ENCODE measurements at places on chromosomes 4 and X.

DNA sequence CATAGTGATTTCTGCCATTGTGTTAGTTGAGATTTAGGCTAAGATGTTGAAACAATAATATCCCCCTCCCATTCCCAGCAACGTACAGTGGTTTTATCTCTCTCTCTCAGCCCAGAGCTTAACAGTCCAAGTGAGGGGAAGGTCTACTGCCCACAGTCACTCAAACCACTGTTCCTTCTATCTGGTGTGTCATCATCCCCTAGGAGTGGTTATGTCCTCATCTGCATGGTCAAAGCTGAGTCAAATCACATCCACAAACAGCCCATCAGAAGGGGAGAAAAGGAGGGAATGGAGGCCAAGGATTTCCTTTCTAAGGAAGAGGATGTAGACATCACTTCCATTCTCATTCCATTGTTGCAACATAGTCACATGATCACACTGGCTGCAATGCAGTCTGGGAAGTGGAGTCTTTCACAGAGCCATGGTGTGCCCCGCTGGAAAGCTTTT, 42.8 kb upstream of the CHRNA9 start:
- no peak for DNase-seq

DNA sequence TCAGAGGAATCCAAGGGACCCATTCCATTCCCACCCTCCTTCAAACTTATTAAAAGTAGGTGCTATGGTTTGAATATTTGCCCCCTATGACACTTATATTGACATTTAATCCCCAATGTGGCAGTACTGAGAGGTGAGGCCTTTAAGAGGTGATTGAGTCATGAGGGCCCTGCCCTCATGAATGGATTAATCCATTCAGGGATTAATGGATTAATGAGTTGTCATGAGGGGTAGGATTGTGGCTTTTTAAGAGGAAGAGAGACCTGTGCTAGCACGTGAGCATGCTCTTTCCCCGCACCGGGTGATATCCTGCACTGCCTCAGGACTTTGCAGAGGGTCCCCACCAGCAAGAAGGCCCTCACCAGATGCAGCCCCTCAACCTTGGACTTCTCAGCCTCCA, 50.1 kb downstream of the IRF2 start:
- DNase-seq: no peak

DNA sequence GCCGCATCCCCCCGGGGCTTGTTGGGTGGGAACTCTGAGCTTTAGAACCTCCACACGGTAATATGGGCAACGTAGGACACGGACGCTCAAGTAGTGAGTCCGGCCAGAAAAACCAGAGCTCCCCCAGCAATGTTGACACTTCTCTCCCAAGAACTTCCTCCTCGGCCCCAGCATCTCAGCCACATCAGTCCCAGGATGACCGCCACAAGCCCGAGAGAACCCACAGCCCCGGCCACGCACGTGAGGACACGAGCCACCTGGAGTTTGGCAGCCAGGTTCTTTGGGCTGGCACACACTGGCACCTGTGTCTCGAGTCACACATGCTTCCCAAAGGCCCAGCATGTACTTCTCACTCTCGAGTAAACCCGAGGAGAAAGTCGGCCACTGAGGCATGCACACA, 16.3 kb downstream of the CLDN34 start:
- DNase-seq: no peak

GRCh38 chr4:170526471-170526870, 436.7 kb upstream of the AADAT start:
- no peak for DNase-seq

- no peak for DNase-seq
These were observed 56.4 kb upstream of the XIAP start for GRCh38 chrX:123803331-123803983.

DNA sequence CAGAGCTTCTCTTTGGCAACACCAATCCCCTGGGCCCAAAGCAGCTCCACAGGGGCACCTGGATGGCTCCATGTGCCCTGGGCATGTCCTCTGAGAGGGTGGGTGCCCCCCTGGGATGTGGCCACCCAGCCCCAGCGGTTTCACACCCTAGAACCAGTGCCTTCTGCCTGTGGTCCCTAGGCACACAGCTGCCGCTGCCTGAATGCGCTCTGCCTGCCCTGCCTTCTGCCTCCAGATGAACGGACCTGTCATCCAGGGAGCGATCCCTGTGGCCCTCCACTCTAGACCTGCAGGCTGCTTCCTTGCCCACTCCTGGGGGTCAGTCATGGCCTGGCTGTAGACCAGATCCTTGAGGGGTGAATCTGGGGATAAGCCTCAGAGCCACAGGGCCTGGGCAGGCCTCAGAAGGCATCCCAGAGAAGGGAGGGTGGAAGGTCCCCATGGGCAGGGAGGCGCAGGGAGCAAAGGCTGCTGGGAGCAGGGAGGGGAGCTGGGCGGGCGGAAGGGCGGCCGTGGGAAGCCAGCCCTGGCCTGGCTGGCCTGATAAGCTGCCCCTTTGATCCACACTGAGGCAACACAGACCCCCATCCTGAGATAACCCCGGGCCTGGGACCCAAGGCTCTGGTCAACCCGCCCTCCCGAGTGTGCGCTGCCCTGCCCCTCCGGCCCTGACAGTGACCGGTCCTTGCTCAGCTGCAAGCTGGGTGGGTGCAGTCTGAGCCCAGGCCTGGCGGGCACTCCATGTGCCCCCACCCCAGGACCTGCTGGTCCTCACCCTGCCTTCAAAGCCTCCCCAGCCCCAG, 8.1 kb upstream of the FGFR3 start:
- DNase-seq: no peak

GRCh38 chr4:19171832-19172231, 1079.9 kb upstream of the SLIT2 start:
- DNase-seq: no peak

GRCh38 chr4:56995525-56995924, 16.8 kb downstream of the POLR2B start:
- DNase-seq: no peak

GRCh38 chr4:38990241-38990640, 42.0 kb downstream of the TMEM156 start:
- DNase-seq: no peak

DNA sequence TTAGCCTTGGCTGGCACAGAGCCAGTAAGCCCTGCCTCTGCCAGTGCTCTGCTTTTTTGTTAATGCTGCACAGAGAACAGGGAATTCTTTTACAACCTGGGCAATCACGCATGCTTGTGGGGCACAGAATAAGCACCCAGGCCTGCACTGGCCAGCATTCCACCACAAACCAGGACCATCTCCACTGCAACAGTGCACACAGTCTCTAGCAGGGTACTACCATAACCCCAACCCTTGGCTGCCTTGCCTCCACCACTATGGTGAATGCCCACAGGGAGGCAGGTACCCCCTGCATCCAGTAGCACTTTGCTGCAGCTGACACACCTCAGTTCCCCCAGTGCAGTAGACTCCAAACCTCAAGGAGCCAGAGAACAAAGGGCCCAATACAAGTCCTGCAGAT, 19.2 kb upstream of the FAAH2 start:
- DNase-seq: no peak

GRCh38 chrX:70134116-70134477, 850 bp downstream of the IGBP1 start:
- no peak for DNase-seq
